ENCODE measurements at places on chromosomes 6 and 20.

DNA sequence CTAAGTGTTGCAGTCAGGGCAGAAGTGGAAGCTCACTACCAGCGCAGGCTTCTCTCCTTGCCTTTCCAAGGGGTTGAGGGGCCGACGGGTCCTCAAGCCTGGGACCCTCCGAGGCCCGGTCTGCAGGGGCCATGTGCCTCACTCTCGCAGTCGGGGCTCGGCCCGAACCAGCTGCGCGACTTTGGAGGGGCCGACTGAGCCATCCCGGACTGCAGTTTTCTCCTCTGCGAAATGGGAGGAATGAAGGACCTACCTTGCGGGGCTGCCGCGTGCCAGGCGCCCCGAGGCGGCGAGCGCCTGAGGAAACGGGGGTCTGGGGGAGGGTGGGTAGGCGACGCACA, 5.6 kb downstream of the LZTS3 start:
- no peak for DNase-seq

DNA sequence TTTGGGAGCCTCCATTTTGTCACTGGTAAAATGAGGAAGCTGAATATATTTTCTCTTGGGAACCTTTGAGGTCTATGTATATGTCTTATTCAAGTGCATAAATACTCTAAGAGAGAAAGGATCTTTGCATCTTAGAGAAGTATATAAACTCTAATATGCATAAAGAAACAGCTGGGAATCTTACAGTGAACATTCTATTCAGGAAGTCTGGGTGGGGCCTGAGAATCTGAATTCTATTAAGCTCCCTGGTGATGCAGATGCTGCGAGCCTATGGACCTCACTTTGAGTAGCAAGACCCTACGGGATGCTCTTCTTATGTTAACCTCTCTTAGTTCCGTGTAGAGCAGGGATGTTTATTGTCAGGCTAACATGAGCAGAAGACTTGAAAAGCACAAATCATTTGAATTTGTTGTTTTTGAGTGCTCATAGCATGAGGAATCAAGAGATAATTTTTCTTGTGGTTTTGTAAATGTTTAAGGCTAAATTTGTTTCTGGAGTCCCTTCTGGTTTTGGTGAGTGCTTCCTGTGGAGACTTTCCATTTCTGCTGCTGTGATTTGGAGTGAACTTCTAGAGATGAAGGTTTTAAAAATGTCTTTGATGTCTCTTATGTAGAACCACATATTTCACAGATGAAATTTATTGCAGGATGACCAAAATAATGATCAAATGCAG, 281.2 kb upstream of the JAG1 start:
- DNase-seq: no peak

DNA sequence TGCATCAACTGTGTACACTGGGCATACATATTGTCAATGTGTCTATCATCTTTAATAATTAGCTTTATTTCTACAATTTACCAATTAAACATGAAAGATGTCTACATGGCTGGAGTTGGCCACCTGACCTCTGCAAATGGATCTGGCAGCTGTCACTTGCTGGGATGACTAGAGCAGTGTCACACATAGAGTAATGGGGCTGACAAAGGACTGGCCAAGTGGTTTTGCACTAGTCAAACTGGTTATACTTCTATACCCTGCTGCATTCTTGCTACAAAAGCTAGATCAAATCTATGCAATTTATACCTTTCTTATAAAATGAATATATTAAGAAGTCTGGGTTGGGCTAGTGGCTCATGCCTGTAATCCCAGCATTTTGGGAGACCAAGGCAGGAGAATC, 99.3 kb downstream of the SESN1 start:
- DNase-seq: no peak

DNA sequence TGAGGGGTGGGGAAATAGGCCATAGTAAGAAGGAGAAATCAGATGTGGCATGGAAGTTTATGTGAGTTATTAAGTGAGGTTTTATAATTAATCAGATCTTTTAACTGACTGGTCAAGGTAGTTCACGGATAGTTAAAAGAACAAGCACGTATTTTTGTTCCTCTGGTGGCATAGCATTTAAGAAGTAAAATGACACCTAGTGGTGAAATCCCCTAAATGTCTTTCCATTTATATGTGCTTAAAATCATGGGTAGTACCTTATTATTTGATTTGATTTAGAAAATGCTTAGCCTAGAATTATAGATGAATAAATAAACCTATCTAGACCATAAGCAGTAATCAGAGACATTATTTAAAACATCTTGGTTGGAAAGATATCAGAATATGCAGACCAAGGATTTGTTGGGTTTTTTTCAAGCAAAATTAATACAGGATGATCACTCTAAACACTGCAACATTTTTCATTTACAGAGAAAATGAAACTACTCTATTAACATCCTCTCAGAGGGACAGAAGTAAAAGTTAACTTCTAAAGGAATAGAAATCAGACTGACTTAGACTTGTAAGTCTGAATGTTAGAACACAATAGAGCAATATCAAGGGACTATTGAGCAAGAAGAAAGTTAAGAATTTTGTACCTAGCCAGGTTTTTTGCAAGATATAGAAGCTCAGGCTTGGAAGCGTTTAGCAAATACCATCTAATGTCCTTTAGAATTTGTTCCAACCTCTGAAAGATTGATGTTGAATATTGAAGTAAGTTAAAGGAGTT, 81.1 kb downstream of the STXBP5 start:
- no peak for DNase-seq

DNA sequence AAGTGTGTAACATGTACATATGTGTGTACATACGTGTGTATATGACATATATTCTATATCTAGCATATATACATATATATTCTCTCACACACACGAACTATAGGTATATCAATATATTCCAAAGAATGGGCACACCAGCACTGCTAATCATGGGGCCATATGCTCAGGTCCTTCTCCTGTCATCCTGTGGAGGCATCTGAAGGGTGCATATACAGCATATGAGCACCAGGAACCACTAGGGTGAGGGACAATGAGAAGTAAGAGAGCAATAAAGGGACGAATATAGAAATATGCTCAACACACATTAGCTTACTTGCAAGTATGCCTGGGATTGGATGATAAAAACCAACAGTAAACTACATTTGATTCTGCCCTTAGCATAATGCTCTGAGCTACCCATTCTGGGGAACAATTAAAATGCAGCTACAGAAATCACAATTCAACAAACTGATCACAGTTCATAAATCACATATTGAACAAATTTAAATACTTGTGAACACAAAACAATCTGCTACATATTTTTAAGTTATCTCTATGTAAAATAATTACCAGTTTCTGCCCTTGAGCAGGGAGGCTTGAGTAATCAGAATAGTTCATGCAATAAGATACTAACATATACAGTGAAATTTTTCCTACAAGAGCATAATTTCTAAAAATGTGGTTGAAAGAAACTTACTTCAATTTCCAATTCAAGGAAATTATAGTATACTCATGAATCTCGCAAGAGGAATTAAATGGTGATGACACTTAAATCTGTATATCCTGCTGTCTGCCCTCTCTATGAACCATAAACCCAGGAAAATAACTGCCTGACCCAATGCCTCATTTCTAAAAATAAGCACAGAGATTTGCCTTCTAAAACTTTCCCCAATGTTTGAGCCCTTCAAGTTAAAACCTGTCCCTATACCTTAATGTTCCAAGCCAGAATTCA, 272.2 kb upstream of the THEMIS start:
- DNase-seq: no peak

DNA sequence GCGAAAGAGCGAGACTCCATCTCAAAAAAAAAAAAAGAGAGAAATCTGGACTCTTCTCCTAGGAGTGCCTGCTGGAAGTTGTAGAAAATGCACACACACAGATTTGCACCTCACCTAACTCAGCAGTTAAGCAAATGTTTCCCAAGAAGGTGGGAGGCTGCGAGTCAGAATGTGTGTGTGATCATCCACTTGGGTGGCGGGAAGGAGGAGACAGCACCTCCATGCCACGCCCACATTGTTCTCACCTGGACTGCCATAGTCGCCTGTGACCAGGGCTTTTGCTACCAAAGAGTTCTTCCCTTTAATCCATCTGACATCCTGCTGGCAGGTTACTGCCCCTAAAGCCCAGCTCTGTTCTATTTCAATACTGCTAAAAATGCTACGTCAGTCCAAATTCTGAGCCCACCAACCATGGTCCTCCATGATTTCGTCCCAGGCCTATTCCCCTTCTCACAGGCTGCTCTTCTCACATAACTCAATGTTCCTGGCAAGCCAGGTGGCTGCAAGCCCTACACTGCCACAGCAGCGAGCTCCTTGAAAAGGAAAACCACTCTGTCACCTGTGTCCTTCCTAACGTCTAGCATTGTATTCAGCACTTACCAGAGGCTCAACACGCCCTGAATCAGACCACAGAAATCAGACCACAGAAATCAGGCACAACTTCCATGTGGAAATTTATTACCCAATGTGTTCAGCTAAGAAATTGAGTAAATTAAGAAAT, 77.5 kb downstream of the PSMG4 start:
- DNase-seq: no peak

All from right hindlimb (tissue), 1 donor.